ENCODE measurements at places on chromosomes 2 and 18. TPM values are rescaled to one million over a fixed set of nuclear protein-coding genes. Genes with fewer than 3 reads are reported as not detected.

GRCh38 chr2:49719241-49719640 is 564.9 kb upstream of the FSHR start:
- no peak for DNase-seq

- no peak for DNase-seq
Measured at GRCh38 chr2:11488809-11489208, 22.8 kb upstream of the E2F6 start.

DNA sequence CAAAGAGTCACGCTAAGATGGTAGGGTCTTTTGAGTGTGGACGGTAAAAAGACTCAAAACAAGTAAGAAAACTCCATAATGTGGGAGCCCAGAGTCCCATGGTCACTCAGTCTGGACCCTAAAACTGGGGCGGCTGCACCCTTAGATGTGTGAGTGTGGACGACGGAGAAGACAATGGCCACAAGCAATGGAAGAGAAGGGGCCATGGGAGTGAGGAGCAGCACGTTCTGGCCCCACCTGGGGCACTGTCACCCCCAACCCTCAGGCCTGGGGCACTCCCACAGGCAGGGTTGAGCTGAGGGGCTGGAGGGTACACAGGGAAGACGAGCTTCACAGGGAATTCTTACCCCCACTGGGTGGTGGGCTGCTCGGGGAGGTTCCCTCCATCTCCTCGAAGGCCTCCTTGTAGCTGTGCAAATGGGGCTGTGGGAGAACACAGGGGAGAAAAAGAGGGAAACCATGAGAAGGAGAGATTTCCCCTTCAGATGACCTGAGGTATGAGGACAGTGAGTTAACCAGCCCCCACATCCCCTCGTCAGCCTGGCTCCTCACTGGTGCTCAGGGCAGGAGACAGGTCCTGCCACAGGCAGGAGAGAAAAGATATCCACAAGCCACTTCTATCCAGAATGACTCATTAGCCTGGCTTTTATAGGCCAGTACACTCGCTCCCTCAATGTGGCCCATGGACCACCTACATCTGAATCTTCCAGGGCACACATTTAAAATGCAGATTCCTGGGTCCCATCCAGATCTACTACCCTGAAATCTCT is 167.9 kb downstream of the TNS1 start:
- DNase-seq: no peak

GRCh38 chr2:205245652-205246051 is 436.6 kb upstream of the NRP2 start:
- DNase-seq: no peak

The DPP4 gene
- 3.5 TPM for total RNA-seq

The GAL3ST2 gene
- total RNA-seq: not detected

The EPAS1 gene
- 954 TPM for total RNA-seq

The OTOF gene
- 0.24 TPM for total RNA-seq

All from aorta (tissue), 5 donors.